ENCODE measurements at places on chromosomes 1 and 21.

GRCh38 chr21:33115631-33116510, 45.9 kb downstream of the OLIG1 start:
- DNase-seq: no peak

DNA sequence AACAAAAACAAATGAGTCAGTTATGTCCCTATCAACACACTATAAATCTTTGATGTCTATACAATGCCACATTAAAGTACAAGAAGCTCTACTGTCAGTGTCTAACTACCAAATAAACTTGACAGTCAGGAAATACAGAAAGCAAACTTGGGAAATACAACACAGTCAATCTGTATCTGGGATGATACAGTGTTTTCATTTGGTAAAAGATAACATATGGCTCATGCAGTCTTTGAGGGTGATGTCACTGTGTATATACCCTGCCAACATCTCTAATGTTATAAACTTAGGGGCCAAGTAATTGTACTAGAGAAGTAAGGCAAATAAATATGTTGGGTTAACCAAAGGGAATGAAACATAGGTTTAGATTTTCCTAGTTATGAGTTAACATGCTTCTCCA, 552.5 kb upstream of the ADAMTS5 start:
- no peak for DNase-seq

- DNase-seq: no peak
Observed at GRCh38 chr1:38523568-38523939, 336.0 kb downstream of the RRAGC start.

DNA sequence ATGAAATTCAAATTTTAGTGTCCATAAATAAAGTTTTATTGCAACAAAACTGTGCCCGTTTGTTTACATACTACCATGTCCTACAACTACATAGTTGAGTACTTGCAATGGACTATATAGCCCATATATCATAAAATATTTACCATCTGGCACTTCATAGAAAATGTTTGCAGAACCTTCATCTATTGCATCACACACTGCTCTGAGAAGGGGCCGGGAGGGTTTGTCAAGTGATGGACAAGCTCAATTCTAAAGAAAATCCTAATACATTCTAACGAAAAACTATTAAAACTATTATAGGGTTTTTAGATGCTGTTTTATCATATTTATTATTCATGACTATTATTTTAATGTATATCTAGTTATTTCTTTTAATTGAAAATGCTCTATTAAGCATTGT, 35.9 kb downstream of the RGSL1 start:
- no peak for DNase-seq

DNA sequence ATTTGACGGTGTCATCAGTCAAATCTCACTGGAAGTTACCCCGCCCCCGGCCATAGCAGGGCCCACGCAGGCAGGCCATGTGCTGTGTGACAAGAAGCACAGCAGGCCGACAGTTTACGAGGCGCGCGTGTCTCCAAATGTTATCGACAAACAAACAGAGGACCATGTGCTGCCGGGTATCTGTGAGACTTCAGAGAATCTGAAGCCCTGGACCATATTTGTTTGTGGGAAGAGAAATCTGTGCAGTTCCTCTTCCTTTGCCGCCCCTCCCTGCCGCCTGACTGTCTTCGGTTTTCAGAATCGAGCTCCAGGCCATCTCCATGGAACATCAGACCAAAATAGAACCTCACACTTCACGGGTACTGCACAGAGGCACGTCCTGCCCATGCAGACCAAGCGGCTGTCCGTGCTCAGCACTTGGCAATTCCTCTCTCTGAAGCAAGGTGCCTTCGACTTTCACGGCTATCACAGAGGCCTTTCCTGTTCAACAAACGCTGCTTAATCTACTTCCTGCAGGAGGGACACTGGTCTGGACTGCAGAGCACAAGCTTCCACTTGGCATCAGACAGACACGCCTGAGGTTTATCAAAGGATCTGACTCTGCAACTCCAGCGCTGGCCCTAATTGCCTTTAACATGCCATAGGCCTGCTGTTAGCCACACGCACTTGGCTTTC, 135.7 kb upstream of the KRTAP19-8 start:
- no peak for DNase-seq

DNA sequence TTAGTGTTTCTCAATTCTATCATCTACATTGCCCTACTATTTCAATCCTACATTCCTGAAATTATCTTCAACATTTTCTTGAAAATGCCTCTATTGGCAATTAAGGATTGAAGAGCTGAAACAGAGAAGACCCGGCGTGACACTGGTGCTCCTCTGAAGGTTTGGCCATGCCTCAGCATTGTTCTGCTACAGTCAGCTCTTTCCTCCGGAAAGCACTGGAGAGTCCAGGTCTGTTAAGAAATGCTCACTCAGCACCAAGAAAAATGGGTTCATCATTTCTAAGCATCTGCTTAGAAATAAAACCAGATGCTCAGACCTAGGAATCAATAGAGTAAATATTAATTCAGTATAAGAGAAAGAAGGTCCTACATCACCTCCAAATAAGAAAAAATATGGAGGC, 58.8 kb downstream of the WARS2 start:
- no peak for DNase-seq

GRCh38 chr1:157274698-157275534, 136.7 kb upstream of the ETV3 start:
- no peak for DNase-seq

DNA sequence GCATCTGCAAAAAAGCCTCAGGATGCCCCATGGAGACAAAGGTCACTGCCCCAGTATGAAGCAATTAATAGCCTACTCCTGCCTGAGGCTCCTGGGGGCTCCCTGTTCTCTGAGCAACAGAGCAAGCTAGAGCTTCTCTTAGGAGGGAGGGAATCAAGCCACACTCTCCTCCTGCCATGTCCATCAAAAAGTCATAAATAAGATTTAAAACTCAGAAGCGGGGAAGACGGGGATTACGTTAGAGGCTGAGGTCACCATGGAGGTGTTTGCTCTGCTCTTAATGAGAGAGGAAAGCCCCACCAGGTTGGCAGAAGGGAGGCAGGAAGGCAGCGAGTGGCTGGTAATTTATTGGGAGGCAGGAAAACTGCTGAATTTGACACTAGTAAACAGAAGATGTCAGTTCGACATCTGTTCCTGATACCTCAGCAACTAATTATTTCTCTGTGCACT, 98.4 kb upstream of the TNR start:
- peak; percentile 13 for DNase-seq

DNA sequence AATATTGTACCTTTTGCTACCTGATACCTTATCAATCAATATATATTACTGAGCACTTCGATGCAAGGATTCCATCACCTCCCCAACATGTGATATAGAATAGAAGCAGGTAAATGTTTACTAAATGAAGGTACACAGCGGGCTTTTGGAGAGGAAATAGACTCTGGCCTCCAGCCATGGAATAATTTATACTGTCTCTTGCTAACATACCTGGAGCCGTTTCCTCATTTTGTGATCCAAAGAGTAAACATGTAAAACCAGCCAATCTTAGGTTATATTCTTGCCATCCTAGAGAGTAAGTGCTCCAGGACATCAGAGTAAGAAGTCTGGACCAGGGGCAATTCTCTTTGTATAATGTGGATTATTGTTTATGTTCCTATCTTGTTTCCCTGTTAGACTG, 39.4 kb downstream of the NDUFS5 start:
- DNase-seq: no peak

- DNase-seq: no peak
Observed at GRCh38 chr1:1399872-1400575, 889 bp upstream of the CCNL2 start.

DNA sequence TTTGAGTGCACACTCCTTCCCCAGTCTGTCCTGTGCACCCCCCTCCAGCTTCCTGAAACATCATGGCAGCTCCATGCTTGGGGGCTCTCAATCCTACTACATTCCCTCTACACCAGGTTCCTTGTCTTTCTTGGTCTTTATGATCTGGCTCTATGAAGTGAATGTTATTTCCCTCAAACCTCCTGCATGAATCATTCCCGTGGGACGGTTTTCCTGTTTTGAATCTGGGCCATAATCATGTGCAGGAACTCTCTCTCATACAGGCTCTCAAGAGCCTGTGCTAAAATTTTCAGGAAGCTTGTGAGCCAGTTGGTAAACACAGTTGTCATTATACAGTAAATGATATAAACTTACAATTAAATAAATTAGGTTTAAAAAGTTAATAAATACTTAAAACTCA, 89.8 kb upstream of the KCNE2 start:
- no peak for DNase-seq

DNA sequence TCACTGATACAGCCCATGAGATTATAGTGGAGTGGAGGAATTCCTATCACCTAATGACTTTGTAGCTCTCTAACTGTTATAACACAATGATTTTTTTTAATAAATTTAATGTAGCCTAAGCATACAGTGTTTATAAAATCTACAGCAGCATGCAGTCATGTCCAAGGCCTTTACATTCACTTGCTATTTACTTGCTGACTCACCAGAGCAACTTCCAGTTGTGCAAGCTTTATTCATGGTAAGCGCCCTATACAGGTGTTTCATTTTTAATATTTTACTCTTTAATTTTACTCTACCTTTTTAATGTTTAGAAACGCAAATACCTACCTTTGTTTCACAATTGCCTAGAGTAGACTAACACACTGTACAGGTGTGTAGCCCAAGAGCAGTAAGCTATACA, 1652.2 kb downstream of the BRINP3 start:
- DNase-seq: no peak

GRCh38 chr21:42083361-42083690, 12.2 kb downstream of the UMODL1 start:
- no peak for DNase-seq

DNA sequence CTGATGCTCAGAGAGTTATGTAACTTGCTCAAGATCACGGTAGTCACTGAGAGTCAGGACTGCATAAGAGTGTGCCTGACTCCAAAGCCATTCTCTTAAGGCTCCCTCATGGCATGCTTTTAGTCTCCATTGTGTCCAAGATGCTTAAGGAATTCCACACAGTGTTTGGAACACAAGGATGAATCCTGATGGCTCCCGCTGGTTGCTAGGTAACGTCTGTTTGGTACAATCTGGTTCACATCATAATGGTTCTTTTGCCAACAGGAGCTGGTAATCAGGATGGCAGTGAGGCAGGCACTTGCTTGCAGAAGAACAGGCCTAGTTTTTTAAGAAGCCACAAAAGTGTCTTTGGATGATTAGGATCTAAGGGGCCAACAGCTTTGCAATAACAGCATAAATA, 436.5 kb upstream of the DAB1 start:
- DNase-seq: no peak

- no peak for DNase-seq
Observed at GRCh38 chr21:35358008-35358407, 308.9 kb upstream of the RUNX1 start.

DNA sequence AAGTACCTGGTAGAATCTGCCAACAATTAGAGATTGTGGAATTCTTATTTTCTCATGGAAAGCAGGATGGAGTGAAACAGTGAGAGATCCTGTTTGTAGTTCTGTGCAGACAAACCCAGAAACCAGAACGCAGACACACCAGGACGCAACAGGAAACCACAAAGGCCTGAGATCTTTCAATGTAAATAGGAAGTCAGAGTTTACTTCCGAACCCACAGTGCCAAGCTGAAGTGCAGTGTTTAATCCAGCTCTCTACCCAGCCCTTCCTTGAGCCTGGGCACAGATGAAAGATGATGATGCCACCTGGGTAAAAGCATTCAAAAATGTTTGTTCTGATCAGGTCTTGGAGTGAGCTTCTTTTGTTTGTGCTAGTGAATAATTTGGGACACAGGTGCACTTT, 244.2 kb upstream of the HOOK1 start:
- peak; percentile 72 for DNase-seq

DNA sequence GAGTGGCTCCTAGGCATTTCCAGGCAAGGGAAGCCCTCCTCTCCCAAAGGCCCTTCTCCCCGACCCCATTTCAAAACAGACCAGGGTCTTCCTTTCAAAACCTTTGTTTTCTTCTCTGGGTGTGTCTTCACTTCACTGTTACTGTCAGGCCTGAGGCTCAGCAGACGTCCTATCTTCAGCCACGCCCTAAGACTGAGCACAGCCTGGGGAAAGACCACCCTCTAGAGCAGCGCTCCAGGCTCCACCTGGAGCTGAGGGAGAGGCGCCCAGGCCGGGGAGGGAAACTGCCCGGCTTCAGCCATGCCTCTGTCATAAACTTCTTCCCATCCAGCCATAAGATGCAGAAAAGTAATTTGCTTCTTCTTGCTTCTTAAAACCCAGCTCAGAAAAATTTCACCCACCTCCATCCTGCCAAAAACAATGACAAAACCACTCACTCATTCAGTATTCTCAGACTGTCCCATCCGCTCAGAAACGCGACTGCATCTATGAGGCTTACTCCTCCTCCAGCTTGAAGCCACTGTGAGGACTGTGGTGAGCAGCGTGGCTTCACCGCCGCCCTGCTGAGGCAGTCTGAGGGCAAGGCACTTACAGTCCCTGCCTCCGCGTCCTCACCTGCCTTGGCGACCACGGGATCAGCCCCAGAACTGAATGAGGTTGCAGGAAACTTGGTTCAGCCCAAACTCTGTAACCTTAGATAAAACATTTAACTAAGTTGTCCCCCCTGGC, 36.1 kb downstream of the VN1R5 start:
- DNase-seq: no peak

- peak; percentile 1 for DNase-seq
Observed at GRCh38 chr1:8517661-8518489, 200.0 kb downstream of the SLC45A1 start.

- DNase-seq: no peak
Observed at GRCh38 chr1:27684176-27684575, 12.2 kb upstream of the IFI6 start.

GRCh38 chr1:112722601-112723510, 7.7 kb upstream of the PPM1J start:
- DNase-seq: no peak

DNA sequence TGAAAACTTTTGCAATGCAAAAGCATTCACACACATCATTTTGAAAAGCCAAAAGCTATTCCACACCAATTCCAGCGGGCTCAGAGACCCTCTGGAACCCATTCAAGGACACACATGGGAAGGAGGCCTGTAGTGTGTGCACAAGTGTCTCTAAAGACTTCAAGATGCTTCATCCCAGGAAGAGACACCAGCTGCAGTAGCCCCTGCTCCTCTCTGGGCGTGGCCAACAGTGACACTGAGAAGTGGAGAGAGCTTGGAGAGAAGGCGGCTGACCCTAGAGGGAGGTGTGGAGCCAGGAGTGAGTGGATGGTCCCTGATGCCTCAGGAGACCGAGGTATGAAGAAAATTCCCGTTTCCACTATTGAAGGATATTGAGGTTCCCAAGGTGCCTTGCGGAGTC, 14.9 kb upstream of the TNNI1 start:
- DNase-seq: no peak

DNA sequence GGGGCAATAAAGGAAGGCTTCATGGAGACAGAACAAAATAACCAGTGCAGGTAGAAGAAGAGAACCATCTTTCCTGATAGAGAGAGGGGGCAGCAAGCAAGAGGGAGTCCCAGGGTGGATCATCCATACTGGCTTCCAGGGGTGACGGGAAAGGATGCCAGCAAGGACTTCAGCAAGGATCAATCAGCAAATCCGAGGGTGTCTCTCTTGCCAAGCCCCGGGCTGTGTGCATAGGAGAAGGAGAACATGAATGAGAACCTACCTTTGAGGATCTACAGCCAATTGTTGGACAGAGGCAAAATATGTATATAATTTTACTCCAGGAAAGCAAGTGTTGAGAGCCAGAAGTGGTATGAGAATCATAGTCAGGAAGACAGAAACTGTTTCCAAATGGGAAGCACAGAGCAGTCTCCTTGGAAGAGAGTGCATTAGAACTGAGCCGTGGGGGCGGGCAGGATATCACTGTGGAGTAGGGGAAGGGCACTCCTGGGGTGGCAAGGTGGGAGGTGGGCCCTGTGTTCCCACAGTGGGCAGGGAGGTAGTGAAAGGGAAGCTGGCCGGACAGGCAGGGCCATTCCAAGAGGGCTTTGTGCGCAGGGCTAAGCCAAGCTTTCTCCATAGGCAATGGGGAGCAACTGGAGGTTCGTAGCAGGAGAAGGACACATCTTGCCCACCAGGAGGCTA, 1.1 kb upstream of the S100A9 start:
- DNase-seq: no peak

Data from NCI-H748 treated with DMSO at 0.1 percent for 48 hours (cell line).